ENCODE measurements at places on chromosomes 13 and 19.
A peak's percentile ranks its signal among the peaks of the same experiment; 100 is the strongest.

DNA sequence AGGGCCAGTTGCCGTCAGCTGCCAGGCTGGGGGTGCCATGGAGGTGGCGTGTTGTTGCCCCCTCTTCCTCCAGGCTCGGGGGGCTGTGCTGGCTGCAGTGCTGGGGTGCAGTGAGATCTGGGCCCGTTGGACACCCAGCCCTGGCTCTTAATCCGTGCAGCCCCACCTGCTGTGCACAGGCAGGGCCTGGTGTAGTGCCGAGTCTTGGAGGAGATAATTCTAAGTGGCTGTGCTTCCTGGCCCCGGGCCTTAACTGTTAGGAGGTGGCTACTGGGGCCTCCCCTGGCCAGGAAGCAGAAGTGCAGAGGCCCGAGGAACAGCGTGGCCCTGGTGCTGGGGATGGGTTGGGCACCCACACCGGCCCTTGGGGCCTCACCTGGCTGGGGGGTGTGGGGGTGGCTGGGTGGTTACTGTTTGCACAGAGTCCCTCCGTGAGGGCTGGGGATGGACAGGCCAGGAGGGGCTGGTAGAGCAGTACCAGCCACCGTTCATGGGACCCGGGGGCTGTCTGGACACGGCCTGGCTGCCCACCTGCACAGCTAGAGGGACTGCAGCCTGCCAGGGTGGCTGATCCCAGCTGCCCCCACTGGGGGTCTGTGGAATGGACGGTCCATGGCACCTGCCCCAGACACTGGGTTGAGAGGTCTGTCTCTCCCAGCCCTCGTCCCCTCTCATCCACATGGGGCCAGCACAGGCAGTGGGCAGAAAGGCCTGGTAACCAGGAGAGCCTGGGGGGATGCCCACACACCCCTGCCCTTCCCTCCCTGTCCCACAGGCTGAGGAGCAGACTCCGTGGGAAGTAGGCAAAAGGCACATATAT lies 3.3 kb downstream of the GPX4 start:
- DNase-seq: no peak

- DNase-seq: no peak
Observed at GRCh38 chr19:50394017-50394416, 9.9 kb downstream of the POLD1 start.

- DNase-seq: peak; percentile 36
Observed at GRCh38 chr19:43524922-43525835, 1.8 kb downstream of the ETHE1 start.

GRCh38 chr19:29367791-29368222 lies 154.9 kb upstream of the UQCRFS1 start:
- no peak for DNase-seq

DNA sequence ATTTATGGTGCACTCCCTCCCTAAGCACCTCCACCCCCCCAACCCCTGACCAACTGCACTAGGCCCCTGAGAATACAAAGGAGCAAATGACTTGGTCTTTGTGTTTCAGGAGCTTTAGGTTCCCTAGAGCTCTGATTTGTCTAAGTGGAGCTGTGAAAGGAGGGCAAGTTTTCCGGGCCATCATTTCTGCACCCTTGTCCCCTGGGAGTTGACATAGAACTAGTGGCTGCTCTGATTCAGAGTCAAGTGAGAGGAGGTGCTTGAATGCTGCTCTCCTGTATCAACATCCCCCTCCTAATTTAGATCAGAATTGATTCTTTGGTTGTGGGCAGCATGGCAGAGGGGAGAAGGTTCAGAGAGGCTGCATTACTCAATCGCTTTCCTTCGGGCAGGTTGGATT lies 391.6 kb downstream of the KCNRG start:
- DNase-seq: no peak

DNA sequence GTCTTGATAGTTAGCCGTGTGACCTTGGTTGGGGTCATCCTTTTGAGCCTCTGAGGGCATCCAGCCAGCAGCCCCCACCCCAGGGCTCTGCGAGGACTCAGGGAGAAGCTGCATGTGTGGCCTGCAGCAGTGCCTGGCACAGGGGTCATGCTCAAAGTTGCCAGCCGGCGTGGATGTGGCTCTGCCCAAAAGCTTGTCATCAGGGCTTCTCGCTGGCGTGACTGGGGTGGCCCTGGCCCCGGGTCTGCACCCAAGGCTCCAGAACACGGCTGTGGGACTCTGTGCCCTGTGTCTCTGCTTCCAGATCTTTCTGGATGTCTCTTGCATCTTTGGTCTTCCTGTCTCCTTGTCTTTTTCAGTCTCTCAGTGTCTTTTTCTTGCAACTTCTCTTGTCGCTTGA lies 90.9 kb downstream of the RYR1 start:
- DNase-seq: no peak

- peak; percentile 16 for DNase-seq
Observed at GRCh38 chr13:99087954-99088491, 110.2 kb upstream of the DOCK9 start.

DNA sequence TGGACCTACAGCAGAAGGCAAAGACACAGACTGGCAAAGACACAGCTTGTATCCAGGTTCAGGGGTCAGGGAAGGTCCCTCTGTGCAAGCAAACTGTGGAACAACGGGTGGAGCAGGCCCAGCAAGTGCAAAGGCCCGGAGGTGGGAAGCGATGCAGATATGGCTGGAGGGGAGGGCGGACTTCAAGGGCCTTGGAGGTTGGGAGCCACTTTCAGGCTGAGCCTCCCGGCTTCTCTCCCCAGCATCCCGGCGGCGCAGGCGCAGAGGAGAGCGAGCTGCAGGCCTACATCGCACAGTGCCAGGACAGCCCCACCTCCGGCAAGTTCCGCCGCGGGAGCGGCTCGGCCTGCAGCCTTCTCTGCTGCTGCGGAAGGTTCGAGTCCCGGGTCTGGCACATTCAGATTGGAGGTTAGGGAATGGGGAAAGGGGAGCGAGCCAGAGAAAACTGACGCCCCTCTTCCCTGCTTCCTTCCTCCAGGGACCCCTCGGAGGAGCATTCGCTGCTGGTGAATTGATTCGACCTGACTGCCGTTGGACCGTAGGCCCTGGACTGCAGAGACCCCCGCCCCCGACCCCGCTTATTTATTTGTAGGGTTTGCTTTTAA lies 2.1 kb upstream of the PNPLA6 start:
- DNase-seq: no peak

- no peak for DNase-seq
Observed at GRCh38 chr19:48421548-48421947, 24.2 kb upstream of the GRWD1 start.

DNA sequence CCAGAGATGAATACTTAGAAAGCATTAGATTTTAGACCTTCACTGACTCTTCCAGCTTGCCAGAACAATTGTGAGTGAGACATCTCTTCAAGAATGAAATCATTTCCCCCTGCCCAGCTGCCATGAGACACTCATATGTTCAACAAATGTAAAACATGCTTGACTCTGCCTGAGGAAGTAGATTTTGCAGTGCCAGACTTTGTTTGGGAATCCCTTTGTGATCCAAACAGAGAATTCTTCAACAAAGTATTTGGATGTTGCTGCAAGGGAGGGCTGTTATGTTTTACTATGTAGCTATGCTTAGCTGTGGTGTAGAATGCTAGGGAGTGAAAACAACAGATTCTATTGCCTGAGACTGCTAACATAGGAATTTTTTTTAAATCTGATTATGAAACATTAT lies 416.4 kb downstream of the DCT start:
- DNase-seq: no peak

- DNase-seq: no peak
Observed at GRCh38 chr13:108950333-108951010, 321.1 kb downstream of the MYO16 start.

DNA sequence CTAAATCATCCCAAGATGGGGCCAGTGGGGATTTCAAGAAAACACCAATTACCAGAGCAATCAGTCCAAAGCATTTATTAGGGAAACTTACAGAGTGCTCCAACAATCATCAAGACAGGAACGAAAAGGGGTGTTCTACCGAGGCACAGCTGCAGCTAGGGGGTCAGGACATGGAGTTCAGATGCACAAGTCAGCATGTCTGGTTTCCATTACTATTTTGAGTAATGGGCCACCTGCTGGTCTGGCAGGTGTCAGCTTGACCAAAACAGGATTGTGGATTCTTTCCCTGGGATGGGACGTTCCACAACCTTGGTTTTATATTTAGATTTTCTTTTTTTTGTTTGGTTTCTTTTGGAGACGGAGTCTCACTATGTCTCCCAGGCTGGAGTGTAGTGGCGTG lies 3.9 kb upstream of the UBL5 start:
- no peak for DNase-seq

DNA sequence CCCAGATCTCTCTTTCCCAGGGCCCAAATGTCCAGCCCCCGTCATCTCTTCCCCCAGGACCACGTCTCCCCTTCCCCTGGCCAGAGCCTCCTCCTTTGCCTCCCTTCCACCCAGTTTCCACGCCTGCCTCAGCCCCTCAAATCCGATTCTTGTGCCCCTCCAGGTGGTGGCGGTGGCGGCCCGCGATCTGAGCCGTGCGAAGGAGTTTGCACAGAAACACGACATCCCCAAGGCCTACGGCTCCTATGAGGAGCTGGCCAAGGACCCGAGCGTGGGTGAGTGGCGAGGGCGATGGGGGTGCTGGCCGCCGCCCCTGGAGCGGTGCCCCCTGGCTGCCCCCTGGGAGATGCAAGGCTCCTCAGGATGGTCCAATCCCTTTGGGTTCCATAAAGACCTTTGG lies 1.3 kb downstream of the DHDH start:
- no peak for DNase-seq

- no peak for DNase-seq
Observed at GRCh38 chr19:6838062-6838655, 49.2 kb upstream of the ADGRE1 start.

DNA sequence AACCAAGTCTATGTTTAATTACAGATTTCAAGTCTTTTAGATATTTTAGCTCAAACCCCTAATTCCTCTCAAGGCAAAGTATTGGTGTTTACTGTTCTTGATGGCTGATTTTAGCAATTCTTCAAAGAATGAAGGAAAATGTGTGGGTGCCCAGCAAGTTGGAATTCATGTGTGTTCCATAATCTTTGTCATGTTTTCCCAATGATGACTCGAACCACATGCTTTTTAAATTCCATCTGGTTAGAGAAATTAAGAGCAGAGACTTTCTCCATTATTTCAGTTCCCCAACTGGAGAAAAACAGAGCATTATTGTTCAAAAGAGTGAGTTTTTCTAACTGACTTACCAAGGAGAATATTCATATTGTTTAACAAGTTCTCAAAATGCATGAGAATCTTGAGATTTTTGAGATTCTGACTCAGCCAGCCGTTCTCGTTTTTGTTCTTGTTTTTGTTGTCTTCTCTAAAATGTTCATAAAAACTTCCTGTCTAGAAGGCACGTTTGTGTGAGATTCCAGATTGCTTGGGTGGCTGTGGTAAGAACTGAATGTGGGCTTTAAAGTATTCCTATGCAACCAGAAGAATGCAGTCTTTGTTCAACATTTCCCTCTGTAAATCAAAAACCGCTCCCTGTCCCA lies 404.7 kb downstream of the IRS2 start:
- no peak for DNase-seq

DNA sequence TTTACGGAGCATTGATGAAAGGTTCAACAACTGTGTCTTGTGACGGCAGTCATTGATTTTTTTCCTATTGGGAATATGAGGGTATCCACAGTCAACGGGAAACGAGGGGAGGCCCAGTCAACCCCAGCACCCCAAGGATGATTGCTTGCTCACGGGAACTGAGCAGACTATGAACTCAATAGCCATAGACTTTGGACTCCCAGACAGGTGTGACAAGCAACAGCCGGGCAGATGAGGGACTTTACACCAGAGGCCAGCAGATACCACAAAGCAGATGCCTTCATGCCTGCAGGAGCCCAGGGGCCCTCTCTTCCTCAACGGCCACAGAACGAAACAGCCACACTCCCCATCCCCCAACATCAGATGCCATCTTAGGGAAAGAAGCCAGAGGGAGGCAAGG lies 80.3 kb upstream of the FLT1 start:
- no peak for DNase-seq

- DNase-seq: no peak
Observed at GRCh38 chr13:108281901-108282300, 12.4 kb downstream of the TNFSF13B start.

- DNase-seq: no peak
Observed at GRCh38 chr13:25882466-25883357, 169.1 kb downstream of the SHISA2 start.

DNA sequence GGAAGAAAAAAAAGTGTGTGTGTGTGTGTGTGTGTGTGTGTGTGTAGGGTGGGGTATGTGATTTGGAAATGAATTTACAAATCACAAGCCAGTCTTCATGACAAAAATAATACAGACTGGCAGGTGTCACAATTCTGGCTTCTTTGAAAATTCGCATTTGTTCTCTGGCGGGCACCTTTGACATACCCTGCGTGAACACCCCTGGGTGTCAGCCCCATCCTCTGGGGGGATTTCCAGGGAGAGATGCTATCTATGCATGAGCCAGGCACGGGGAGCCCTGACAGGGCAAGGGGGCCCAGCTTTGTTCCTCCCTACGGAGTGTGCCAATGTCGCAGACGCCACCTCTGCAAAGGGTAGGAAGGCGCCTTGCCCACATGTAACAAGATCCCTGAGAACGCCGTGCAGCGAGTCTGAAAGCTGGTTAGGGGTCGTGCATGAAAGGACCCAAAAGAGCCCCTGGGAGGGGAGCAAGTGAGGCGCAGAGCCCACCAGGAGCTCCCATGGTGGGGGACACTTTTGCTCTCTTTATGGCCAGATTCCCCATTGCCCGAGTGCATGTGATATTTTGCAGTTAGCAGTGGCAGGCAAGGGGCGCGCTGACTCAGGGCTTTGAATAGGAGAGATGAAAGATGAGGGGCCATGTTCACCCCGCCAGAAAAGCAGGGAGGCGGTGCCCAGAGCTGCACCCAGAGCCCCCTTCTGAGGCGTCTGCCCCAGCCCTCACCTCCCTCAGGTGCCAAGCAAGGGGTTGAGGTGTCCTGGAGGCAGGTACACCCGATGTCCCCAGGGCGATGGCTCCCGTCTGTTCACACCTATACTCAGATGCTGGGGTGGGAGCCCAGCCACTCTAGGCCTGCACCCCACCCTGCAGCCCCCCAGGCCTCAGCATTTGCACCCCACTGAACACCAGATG lies 45.3 kb downstream of the KLF2 start:
- DNase-seq: no peak

GRCh38 chr13:108987517-108987916 lies 358.1 kb downstream of the MYO16 start:
- no peak for DNase-seq

- DNase-seq: no peak
Observed at GRCh38 chr13:51244637-51245405, 22.6 kb downstream of the FAM124A start.

DNA sequence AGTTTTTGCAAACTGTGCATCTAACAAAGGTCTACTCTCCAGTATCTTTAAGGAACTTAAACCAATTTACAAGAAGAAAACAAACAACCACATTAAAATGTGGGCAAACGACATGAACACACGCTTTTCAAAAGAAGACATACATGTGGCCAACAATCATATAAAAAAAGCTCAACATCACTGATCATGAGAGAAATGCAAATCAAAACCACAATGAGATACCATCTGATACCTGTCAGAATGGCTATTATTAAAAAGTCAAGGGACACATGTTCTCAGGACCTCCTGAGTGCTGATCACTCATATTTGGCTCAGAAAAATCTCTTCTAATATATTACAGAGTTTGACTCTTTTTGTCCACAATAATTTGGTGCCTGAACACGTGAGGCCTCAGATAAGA lies 14.2 kb upstream of the LILRB1 start:
- no peak for DNase-seq

GRCh38 chr19:35045667-35046300 lies 4.3 kb downstream of the HPN start:
- DNase-seq: no peak
